ENCODE measurements at places on chromosomes 13 and 19.
A peak's percentile ranks its signal among the peaks of the same experiment; 100 is the strongest.

DNA sequence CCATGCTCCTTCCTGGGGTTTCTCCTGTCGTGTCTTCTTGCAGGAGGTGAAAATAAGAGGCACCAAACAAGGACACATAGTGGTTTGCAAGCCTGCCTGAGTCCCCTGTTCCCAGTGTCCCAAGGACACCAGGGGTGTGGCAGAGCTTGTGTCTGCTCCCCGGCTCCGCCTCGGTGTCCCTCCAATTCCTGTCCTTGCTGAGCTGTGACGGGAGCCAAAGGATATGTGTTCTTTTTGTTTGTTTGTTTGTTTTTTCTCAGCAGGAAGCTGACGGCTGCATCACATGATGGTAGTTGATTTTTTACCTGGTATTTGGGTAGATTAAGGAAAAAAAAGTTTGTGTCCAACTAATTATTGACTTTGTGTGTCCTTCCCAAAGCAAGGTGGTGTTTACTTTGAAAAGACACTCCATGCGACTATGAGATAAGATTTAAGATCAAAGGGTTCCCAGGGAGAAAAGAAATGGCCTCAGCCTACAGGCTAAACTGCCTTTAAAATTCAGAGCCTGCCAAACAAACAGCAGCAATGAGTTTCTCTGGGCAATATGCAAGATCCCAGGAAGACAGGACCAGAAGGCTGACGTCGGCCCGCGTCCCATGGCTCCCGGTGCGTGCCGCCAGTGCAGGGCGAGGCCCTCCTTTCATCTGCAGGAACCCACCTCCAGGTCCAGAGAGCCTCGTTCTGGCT is 50.8 kb upstream of the XPO4 start:
- no peak for DNase-seq

DNA sequence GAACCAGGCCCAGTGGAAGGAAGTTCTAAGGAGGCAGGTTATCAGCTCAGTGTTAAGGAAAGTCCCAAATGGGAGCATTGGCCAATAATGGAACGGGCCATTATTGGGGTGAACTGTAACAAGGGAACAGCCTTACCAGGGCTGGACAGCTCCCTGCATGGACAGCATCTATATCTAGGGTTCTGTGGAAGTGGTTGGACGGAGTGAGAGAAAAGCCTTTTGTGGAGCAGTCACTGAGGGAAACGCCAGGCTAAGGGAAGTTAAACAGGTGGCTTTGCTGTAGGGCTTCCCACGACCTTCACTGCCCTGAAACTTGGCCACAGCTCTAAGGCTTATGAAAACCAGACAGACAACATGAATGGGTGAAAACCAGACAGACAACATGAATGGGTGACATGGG is 17.0 kb downstream of the POU2F2 start:
- DNase-seq, result no peak

GRCh38 chr13:73228546-73228945 is 169.7 kb downstream of the KLF5 start:
- no peak for DNase-seq

- DNase-seq, result no peak
These were observed 6.5 kb upstream of the PTOV1 start for GRCh38 chr19:49844138-49845095.

DNA sequence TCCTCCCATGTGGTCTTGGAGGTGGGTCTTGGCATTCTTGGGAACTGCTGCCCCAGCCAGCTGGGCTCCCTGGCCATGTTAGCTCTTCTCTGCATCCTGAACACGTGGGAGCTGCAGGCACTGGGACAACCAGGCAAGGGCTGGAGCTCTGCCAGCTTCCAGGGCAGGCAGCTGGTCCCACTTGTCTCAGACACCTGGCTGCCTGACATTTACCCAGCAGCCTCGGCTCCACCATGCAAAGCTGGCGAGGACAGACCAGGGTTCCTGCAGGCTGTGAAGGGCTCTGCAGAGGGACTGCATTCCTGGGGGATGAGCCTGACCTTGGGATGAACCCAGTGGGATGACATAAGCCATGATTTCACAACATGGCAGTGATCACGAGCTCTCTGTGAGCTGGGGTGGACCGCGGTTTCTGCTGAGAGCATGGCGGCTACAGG is 99.0 kb upstream of the TSHZ3 start:
- peak; percentile 39 for DNase-seq

DNA sequence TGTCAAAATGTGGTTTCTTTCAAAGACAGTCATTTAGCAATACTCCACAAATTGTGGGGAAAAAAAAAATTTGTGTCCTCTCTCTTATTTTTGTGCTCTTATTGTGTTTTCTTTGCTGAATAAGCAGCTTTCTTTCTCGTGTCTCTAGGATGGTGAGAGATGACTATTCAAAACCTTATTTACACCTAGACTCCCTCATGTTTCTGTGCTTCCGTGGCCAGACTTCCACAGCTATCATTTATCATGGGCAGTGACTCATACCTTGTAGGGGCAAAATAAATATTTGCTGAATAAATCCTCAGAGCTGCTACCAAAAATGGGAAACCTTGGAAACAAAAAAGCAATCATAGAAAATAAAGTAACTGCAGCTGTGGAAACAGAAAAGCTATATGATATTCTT is 204.9 kb upstream of the MIR17HG start:
- DNase-seq, result no peak

- DNase-seq, result no peak
These were observed 16.8 kb downstream of the KBTBD7 start for GRCh38 chr13:41177616-41178015.

GRCh38 chr13:30033681-30034457 is 183.5 kb upstream of the UBL3 start:
- no peak for DNase-seq

DNA sequence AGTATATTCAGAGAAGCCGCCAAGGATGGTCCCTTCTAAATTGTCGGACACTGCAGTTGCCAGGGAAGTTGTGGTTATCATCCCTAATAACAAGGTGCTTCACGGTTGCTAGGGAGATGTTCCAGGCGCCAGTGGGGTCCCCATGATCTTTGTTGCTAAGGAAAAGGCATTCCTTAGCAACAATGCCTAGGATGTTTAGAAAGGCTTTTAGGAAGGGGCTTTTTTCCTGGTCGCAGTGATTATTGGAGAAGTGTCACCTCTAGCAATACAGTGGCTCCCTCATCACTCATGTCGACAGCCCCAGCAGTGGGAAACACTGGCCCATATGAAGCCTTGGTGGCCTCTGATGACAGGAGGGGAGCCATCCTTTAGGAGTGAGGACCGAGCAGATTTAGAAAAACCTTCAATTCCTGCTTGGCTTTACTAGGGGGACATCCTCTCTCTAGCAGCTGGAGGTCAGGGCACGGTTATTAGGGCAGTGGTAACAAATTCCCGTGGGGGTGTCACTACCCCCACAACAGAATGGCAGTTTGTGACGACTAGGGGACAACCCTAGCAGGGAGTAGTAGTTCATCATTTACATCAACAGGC is 6.4 kb upstream of the TMC4 start:
- DNase-seq, result no peak

- DNase-seq, result no peak
These were observed 12.5 kb downstream of the SUPT20H start for GRCh38 chr13:37047032-37047431.

- no peak for DNase-seq
These were observed 27.6 kb upstream of the GTF2F2 start for GRCh38 chr13:45092663-45093062.

DNA sequence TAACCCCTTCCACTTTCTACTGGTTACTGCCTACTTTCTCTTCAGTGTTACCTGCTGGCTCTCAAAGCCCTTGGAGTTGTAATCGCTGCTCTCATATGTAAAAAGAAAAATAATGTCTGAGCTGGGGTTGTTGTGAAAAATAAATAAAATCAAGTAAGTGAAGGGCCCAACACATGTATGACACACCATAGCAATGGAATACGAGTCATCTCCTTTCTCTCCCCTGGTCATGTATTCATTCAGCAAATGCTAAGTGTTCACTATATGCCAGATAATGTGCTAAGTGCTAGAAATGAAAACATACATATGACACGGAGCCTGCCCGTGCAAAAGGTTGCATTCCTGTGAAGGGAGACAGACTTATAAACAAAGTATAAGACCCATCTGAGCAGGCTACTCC is 535.0 kb downstream of the RFC3 start:
- DNase-seq, result no peak

GRCh38 chr13:51230477-51231105 is 8.4 kb downstream of the FAM124A start:
- DNase-seq, result no peak

GRCh38 chr13:66994517-66995202 is 235.5 kb downstream of the PCDH9 start:
- no peak for DNase-seq

DNA sequence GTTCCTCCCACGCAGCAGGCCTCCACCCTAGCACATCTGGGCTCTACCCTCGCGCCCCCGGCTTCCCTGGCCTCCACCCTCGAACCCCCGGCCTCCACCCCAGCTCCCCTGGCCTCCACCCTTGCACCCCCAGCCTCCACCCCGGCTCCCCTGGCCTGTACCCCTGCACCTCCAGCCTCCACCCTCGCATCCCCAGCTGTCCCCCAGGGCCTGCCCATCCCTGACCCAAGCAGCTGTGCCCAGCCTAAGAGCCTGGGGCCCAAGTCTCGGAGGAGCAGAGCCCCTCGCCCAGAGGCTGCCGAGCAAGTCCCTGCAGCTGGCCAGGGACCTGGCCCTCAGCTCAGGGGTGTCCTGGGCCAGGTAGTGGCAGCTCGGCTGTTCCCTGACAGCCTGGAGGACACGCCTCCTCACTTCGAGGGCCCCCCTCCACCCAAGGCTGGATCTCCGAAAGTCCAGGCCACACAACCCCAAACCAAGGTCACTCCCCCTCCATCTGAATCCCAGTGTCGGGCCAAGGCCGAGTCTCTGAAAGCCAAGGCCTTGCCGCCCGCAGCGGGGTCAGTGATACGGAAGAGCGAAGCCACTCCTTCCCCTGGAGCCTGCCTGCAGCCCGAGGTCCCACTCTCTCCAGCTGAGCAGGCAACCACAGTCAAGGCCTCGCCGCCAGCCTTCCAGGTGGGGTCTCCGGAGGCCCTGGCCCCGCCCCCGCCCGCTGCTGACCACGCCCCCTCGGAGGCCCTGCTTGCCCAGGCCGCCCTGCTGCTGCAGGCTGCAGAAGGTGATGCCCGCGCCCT is 7.9 kb upstream of the ARHGAP33 start:
- peak; percentile 47 for DNase-seq

- no peak for DNase-seq
These were observed 241 bp downstream of the ODAD3 start for GRCh38 chr19:11434703-11435056.

- no peak for DNase-seq
These were observed 1.1 kb downstream of the CNOT3 start for GRCh38 chr19:54138489-54139256.

- no peak for DNase-seq
These were observed 359.2 kb downstream of the KCTD12 start for GRCh38 chr13:76527041-76527440.
